ENCODE measurements at places on chromosomes 4 and X.

DNA sequence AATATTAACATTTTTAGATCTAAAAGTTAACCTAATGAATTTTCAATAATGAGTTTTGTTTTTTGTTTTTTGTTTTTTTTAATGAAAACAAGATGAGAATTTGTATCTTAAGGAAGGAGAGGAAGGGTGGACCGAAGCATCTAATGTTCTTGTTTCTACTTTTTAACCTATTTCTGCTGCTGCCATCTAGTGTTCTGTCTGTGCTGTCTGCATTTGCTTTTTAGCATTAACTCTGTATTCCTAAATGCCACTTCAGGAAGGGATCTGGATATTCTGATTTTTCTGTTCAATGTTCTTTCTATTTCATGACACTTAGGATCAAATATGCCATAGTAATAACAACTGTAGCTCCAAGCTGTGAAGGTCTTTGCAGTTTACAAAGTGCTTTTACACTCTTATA lies 161.7 kb downstream of the BRWD3 start:
- H3K27ac ChIP-seq: no peak overlapping the region
- peak; percentile 1 for DNase-seq
- H3K36me3 ChIP-seq: no peaks in the 10 kb centered on the region
- no peaks in the 10 kb centered on the region for H3K4me1 ChIP-seq
- no peak overlapping the region for H3K4me3 ChIP-seq
- H3K27me3 ChIP-seq: no peaks in the 10 kb centered on the region

DNA sequence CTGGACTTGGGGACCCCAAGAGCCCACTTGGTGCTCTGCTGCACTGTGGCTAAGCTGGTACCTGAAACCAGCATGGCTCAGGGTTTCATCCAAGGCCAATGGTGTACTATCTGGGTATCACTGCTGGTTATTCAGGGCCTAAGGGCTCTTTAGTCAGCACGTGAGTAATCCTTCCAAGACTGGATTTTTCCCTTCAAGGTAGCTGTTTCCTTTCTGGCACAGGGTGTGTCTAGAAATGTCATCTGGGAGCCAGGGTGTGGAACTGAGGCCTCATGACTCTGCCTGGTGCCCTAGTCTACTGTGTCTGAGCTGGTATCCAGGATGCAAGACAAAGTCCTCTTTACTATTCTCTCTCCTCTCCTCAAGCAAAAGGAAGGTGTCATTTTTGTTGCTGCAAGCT lies 99.0 kb upstream of the QRFPR start:
- no peaks in the 10 kb centered on the region for H3K27me3 ChIP-seq
- no peak overlapping the region for H3K27ac ChIP-seq
- no peaks in the 10 kb centered on the region for H3K36me3 ChIP-seq
- no peak overlapping the region for H3K4me3 ChIP-seq
- DNase-seq: no peak

DNA sequence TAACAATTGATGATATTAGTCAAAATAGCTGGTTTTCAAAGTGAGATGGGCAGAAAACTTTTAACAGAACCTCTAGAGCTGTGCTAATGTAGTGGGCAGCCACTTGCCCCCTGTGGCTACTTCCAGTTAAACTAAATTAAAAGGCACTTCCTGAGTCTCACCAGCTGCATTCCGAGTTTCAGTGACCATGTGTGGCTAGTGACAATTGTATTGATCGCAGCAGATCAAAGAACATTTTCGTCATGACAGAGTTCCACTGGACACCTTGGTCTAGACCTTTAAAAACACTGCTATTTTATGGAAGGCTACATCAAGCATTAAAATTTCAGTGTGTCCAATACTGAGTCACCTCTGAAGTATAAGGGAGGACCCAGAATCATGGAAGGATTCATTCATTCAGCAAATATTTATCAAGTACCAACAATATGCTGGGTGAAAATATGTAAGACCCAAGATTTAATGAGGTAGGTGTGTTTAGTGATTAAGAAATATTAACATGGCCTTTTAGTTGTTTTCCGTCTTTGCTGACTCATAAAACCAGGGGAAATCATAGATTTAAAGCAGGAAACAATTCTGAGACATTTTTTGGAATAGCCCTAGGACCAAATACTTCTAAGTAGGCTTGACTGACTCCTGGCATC lies 5.1 kb upstream of the FAT1 start:
- peaks cover 15% of the 10 kb centered on the region for H3K4me1 ChIP-seq
- DNase-seq: no peak
- no peaks in the 10 kb centered on the region for H3K36me3 ChIP-seq
- peaks cover 21% of the 10 kb centered on the region for H3K27me3 ChIP-seq
- H3K4me3 ChIP-seq: no peak overlapping the region
- no peak overlapping the region for H3K27ac ChIP-seq

GRCh38 chr4:78533854-78534253 lies 17.7 kb upstream of the ANXA3 start:
- DNase-seq: no peak
- H3K36me3 ChIP-seq: no peaks in the 10 kb centered on the region
- H3K27me3 ChIP-seq: no peaks in the 10 kb centered on the region
- H3K4me1 ChIP-seq: no peaks in the 10 kb centered on the region
- no peak overlapping the region for H3K4me3 ChIP-seq

- H3K27me3 ChIP-seq: peaks cover 89% of the 10 kb centered on the region
- peak overlapping the region; percentile 37 for H3K4me3 ChIP-seq
- peaks cover 67% of the 10 kb centered on the region for H3K4me1 ChIP-seq
- DNase-seq: peak; percentile 50
- H3K27ac ChIP-seq: no peak overlapping the region
Measured at GRCh38 chrX:40090050-40090804, 7.5 kb downstream of the BCOR start.

DNA sequence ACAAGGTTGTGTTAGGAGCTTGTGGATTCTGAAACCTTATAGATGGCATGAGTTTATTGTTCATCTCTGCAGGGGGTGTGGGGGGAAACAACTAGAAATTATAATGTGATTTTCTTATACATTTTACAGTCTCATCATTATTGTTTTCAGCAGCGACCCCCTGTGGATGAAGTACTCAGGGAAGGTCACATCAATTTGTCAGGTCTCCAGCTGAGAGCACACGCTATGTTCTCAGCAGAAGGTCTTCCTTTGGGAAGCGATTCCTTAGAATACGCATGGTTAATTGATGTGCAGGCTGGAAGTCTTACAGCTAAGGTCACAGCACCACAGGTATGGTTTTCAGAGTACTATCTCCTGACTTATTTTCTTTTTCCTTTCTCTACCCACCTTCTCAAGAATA lies 72.2 kb downstream of the BLTP1 start:
- no peaks in the 10 kb centered on the region for H3K4me1 ChIP-seq
- H3K27me3 ChIP-seq: no peaks in the 10 kb centered on the region
- H3K36me3 ChIP-seq: peaks cover 17% of the 10 kb centered on the region
- H3K4me3 ChIP-seq: no peak overlapping the region
- H3K27ac ChIP-seq: no peak overlapping the region

- no peak overlapping the region for H3K27ac ChIP-seq
- no peaks in the 10 kb centered on the region for H3K36me3 ChIP-seq
- H3K27me3 ChIP-seq: no peaks in the 10 kb centered on the region
- no peak overlapping the region for H3K4me3 ChIP-seq
- peak; percentile 46 for DNase-seq
- H3K4me1 ChIP-seq: no peaks in the 10 kb centered on the region
Measured at GRCh38 chr4:148857239-148857972, 415.2 kb upstream of the NR3C2 start.

DNA sequence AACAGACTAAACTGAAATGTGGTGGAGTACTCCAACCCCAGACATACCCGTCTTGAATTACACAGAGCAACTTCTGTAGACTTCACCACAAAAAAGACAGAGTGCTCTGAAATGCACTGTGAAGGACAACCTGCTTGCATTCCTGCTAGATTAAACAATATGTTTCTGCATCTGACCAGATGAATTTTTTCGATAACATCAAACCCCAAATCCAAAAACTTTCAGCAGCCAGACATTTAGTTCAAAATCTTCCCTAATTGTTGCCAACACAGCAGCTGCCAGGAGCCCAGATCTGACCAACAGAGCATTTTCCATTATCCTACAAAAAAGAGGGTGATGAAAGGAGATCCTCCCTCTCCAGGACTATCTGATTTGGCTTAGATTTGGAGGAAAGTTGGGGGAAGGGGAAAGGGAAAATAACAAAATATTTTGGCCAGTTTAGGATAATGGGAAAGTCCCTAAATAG lies 356.5 kb downstream of the PDGFC start:
- H3K27me3 ChIP-seq: no peaks in the 10 kb centered on the region
- H3K4me3 ChIP-seq: no peak overlapping the region
- H3K27ac ChIP-seq: peak overlapping the region; percentile 8
- DNase-seq: peak; percentile 83
- no peaks in the 10 kb centered on the region for H3K36me3 ChIP-seq

DNA sequence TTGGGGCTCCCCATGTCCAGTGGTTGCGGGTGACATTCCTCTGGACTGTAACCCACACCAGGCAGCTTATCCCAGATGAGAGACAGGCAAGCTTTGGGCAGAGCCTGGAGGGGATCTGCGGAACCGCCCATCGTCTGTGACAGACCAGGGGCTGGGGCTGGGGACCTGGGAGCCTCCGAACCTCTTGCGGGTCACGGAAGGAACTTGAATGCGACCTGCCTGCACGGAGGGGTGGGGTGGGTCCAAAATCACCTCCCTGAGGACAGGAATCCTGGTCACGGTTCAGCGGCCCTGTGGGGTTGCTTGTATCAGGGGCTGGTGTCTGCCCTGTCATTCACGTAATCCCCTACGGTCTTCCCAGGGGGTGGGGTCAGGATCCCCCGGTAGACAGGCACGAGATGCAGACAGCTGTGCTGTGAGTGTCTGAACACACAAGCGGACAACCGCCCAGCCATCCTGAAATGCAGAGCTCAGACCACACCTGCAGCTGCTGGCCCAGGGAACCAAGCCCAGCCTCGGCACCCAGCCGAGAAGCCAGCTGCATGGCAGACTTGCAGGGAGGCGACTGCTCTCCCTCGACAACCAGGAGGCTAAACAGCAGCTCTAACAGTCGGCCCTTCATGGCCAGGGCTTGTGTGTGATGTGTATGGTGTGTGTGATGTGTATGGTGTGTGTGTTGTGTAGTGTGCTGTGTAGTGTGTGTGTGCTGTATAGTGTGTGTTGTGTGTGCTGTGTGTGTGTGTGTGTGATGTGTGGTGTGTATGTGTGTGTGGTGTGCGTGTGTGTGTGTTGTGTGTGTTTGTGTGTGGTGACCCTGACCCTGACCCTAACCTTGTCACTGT lies 105.9 kb upstream of the ADRA2C start:
- no peak overlapping the region for H3K4me3 ChIP-seq
- H3K27ac ChIP-seq: no peak overlapping the region
- DNase-seq: peak; percentile 91
- peaks cover 42% of the 10 kb centered on the region for H3K4me1 ChIP-seq
- no peaks in the 10 kb centered on the region for H3K36me3 ChIP-seq
- peaks cover 46% of the 10 kb centered on the region for H3K27me3 ChIP-seq

DNA sequence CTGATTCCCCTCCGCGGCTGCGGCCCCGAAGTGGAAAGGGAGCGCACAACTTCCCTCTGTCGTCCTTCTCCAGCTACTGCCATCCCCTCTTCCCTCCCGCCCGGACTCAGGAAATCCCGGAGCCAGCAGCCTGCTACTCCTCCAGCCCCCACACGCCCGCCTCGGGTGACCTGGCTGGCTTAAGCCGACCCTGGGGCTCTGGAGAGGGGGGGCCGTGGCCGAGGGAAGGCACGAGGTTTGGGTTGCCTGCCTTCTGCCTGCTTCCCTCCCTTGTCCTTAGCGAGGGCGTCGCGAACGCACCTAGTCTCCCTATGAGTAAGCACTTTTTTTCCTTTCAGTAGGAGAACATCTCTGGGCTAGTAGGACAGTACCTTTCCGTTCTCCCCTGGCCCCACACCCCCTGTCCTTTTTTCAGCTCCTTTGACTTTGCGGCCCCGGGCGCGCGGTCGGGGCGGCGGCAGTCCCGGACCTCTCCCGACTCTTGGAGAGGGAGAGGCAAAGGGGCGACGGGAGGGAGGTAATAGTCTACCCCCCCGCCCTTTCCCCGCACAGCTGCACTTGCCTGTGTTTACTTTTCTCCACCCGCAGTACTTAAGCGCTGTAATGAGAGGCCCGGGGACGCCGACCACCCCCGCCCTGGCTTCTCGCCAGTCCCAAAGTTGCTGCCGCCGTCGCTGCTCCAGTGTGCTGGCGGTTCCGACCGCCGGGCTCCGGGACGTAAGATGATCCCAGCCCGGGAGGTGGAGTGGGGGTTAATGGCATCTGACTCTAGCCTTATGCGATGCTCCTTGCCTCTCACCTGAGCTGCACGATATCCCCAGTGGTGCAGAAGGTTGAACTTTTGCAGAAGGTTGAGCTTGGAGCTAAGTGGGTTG lies 868 bp downstream of the PLS3 start:
- peak; percentile 68 for DNase-seq
- H3K36me3 ChIP-seq: no peaks in the 10 kb centered on the region
- H3K27me3 ChIP-seq: peaks cover 31% of the 10 kb centered on the region
- H3K4me3 ChIP-seq: peak overlapping the region; percentile 74

DNA sequence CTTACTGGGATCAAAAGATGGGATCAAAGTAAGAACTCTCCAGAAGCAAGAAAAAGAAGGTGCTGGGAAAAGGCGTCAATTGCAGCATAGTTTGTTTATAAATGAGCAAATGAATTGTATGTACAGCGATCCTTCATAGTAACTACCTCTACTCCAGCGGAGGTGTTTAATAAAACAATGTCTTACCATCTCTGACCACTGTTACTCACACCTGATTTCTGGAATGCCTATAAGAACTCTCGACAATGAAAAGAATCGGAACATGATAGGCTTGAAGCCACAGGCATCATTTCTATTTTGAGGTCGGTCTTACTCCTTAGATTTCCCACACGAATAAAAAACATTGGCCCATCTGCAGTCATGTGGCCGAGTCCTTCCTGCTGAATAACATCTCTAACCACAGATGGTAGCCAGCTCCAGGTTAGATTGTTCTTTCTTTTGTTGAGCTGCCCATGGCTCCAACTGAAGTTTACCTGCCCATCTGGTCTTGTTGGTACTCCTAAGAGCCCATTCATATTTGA lies 67.6 kb downstream of the CLDN34 start:
- H3K4me3 ChIP-seq: no peak overlapping the region
- DNase-seq: no peak

DNA sequence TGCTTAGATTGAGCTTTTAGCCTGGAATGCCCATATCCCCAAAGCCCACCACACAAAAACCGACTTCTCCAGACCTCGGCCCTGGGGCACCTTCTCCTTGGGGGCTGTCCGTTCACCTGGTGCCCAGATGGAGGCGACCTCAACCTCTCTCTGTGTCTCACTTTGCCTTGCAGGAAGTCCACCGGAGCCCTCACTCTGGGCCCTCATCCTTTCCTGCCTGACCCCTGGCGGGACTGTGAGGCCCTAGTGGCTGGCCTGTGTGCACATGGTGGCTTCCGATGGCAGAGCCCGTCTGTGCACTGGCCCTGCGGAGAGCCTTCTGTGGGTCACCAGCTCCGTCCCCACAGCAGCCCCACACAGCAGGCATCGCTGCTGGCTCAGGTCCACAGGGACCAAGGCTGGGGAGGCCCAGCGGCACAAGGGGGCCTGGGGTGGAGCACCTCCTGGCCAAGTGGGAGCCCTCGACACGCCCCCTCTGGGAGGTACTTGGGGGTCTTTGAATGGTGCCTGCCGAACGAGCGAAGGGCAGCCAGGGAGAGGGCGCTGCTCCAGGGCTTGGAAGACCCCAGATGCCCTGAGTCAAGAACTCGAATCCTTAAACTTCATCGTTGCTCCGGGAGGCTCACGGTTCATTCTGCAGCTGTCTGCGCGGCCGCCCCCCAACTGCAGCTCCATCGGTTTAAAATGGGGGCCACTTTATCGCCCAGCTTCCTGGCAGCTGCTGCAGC lies 97.2 kb upstream of the ADRA2C start:
- H3K4me1 ChIP-seq: peaks cover 2% of the 10 kb centered on the region
- no peak overlapping the region for H3K4me3 ChIP-seq
- DNase-seq: no peak
- no peak overlapping the region for H3K27ac ChIP-seq
- peaks cover 6% of the 10 kb centered on the region for H3K27me3 ChIP-seq

- H3K27me3 ChIP-seq: peaks cover 13% of the 10 kb centered on the region
- no peaks in the 10 kb centered on the region for H3K4me1 ChIP-seq
- no peak overlapping the region for H3K4me3 ChIP-seq
- no peak overlapping the region for H3K27ac ChIP-seq
- DNase-seq: no peak
Measured at GRCh38 chrX:39264023-39264422, 462.8 kb downstream of the MID1IP1 start.
